CD4-positive, alpha-beta T cell treated with Interleukin-12 subunit alpha and Interleukin-12 subunit beta, for 1 hour (primary cell): ENCODE measurements at places on chromosomes 4 and X.

GRCh38 chrX:25288676-25289075 is 272.9 kb upstream of the ARX start:
- no peak for DNase-seq

- no peak for DNase-seq
Measured at GRCh38 chr4:142960126-142960525, 114.0 kb upstream of the INPP4B start.

GRCh38 chr4:1466034-1466862 is 60.0 kb upstream of the NKX1-1 start:
- no peak for DNase-seq

DNA sequence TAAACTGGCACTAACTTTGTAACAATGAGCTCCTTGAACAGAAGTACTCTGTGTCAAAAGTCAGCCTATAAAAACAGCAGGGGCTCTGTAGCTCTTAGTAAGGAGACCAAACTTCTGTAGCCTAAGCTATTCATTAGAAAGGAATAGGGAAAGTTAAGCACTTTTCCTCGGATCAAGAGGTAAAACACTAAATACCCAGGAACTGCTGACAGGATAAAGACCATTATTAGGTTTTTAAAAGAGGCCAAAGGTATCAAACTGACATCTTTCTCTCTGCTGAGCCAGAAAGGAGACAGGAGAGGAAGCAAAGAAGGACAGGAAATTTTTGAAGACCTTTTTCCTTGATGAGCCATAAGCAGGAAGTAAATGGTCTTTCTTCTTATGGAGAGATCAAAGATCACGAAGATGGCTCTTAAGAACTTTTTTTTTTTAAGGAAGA is 31.9 kb downstream of the ANAPC10 start:
- DNase-seq = no peak

DNA sequence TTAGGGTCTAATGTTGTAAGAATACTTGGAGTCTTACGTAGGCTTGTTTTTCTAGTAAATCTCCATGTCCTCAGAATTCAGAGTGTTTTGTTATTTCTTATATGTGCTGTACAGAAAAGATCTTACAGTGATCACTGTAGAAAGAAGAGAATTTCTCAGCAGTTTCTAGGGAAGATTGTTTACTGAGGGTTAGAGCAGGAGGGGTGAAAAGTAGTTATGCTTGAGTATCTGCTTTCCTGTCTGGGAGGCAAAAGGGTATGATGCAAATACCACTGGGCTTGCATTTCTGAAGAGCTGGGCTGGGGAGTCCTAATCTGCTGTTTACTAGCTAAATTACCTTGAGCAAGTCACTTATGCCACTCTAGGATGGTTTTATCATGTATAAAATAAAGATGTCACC is 78.2 kb downstream of the BEND4 start:
- DNase-seq = no peak

GRCh38 chr4:149489321-149489720 is 326.3 kb downstream of the IQCM start:
- no peak for DNase-seq

- DNase-seq = no peak
Measured at GRCh38 chrX:103356130-103356798, at the start of gene TCEAL9. Gene TCEAL9, plus strand, starts transcription at chrX:103356506. Its CDS starts 1,179 bp downstream, at chrX:103357685.

- DNase-seq = no peak
Measured at GRCh38 chr4:168879188-168879587, 130.9 kb downstream of the CBR4 start.

DNA sequence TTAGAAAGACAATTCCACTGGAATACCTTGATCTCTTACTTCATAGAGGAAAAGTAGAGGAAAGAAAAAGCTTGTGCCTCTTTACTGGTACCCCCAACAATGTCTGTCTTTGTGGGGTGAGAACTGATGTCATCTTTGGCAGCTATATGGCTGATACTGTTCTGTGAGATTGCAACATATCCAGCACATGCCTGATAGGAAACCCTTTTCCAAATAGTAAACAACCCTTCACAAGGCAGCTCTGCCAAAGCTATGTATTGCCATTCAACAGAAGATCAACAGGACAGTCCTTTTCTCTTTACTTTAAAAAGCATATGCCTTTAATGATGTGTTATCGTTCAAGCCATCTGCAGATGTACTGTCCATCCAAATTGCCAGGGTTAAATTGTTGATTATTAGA is 105.9 kb downstream of the IL1RAPL1 start:
- no peak for DNase-seq

DNA sequence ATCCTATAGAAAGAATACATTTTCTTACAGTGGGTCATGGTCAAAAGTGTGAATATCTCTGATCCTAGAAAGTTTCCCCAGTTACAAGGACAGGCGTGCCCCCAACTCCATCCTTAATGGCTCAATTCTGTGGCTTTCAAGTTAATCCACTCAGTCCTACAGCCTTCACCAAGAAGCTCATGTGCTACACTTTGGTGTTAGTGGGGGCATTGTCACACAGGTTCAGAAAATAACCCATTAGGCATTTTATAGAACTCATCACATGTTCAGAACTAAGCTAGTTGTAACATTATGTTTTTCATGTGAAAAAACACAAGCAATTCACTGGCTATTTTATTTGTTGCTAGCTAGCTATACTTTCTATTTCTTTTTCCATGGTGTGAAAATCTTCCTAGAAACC is 20.4 kb downstream of the NFKB1 start:
- no peak for DNase-seq
